ENCODE measurements at places on chromosomes 7 and 10.

GRCh38 chr10:123316776-123317175 lies 162.6 kb downstream of the BUB3 start:
- no peak for DNase-seq

DNA sequence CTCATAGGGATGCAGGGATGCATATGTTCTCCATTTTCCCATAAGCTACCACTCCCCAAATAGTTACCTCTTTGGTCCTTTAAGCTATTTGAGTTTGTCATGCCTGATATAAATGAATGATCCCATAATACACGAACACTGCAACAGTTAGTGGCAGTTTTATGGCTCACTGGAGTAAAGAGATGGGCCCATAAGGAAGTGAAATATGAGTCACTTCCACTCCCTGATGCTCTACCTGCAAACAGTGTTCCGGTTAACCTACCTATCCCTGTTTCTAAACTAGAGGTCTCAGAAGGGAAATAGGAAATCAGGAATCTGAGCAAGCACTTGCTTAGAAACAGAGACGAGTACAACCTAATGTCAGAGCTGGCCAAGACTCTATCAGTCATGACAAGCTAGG lies 71.7 kb downstream of the CALD1 start:
- DNase-seq, result no peak

DNA sequence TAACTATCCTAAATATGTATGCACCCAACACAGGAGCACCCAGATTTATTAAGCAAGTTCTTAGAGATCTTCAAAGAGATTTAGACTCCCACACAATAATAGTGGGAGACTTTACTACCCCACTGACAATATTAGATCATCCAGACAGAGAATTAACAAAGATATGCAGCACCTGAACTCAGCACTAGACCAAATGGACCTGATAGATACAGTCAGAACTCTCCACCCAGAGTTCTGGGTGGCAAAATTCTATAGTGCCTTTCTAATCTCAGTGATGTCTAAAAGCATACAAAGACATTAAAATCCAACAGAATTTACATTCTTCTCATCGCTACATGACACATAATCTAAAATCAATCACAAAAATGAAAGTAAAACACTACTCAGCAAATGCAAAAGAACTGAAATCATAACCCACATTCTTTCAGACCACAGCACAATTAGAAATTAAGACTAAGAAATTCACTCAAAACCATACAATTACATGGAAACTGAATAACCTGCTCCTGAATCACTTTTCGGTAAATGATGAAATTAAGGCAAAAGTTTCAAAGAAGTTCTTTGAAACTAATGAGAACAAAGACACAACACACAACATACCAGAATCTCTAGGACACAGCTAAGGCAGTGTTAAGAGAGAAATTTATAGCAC lies 183.2 kb downstream of the AGMO start:
- DNase-seq, result no peak

DNA sequence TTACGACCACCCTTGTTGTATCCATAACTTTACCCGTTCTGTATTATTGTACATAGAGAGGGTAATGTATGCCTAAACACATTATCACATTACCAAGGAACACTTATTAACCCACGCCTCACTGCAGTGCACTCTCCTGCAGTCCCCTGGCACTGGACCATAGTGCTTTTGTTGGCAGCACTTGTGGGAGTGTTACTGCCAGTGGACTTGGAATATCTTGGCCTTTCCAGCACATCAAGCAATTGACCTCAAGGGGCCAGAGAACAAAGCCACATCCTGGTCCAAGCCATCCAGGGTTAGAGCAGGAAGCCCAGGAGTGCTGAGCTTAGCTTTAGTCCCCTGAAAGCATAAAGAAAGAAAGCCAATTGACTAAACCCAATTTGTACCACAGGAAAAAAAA lies 304.2 kb downstream of the PCDH15 start:
- no peak for DNase-seq

GRCh38 chr7:127252778-127253280 lies at the start of gene GRM8:
GRM8 (minus strand) TSS chr7:127252941.
- no peak for DNase-seq

DNA sequence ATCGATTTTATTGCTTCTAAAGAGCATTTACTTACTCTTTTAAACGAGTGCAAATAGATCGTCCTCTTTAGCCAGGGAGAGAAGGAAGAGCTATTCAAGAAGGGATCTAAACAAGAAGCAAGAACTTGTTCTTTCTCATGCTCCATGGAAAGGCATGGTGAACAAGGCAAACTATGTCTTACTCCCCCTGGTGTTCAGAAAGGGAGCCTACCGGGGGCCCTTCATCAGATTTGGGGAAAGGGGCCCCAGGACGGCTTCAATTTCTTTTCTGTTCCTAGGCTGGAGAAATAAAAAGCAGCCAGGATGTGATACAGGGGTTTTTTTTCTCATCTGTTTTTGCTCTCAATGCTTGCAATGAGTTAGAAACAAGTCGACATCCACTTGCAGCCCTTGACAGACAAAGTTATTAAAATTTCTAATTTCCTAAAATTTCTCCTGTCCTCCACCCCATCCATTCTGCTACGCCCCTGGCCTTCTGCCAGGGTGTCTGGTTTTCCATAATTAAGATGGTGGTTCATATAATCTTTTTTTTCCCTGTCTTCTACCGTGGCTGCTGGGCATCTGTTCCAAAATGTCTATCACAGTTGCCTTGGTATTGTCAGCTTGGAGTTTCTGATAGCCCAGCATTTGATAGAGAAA lies 214.4 kb downstream of the CREB5 start:
- no peak for DNase-seq

DNA sequence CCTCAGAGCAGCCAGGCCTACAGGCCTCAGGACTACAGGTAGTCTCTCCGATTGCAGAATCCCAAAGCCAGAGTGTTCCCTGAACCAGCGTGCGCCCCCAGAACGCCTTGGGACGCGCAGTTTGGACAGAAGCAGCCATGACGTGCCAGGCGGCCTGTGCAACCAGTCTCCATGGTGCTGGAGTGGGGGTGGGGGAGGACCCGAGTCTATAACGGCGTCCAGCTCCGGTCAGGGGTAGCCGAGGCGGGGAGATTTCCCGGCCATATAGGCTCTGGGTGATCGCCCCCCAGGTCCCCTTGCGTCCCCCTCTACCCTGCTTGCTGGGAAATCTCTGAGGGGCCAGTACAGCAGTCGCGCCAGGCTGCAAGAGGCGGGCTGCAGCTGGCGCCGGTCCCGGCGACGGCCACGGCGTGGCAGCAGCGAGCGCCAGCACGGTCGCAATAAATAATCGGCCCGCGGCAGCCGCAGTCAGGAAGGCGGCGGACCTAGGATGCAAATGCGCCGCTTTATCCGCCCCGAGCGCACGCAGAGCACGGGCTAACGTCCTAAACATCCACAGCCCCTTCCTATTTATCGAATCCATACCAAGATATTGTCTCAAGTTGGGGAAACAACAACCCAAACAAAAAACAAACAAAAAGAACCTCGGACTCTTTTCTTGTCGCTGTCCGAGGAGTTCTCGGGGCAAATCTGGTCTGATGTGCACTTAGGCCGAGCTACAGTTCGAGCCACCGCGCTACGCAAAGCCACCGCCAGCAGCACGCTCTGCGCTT lies 1.6 kb downstream of the HOXA3 start:
- no peak for DNase-seq

GRCh38 chr10:102434394-102435132 lies 2.2 kb upstream of the CUEDC2 start:
- no peak for DNase-seq

DNA sequence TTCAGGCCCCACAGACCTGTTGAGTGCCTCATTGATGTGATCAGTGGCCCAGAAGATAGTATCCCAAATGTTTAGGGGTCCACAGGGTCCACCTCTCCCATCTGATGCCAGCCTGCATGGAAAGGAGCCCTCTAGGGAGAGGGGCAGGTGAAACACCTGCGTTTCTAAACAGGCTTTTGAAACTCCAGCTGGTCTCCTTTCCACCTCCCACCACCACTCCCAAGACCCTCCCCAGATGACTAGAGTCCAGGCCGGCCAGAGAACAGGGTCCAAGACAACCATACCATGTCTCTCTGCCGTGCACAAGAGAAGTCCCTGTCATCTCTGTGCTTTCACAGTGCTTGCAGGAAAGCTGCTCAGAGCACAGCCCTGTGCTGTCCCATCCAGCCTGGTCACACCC lies 105.0 kb upstream of the NANOS1 start:
- DNase-seq, result no peak

All from esophagus squamous epithelium (tissue), 5 donors.